T follicular helper cell (primary cell): ENCODE measurements at places on chromosomes 6 and 20.

DNA sequence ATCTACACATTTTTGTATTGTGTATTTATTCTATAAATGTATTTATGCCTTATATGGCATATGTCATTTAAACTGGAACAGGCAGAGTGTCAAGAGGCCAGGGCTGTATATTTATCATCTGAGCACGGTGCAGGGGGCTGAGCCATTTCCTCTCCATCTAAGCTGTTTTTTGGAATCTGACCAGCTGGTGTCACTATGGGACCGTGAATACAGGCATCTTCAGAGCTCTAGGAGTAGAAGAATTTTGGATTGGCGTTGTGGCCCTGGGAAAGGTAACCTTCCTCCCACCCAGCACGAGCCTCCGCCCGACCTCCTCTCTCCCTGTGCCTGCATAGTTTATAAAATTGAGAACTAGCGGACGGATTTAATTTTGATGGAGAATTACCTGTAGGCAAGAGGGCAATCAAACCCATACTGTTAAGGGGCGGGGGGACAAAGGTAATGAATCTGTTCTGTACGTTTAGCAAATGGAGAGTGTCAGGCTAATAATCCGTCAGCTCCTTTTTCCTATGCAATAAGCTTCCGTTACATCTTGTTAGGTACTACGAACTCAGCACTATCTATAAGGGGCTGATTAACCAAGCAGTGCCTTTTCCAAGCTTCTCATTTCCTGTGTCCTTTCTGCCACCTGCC, 29.0 kb upstream of the EEF1E1 start:
- DNase-seq: peak; percentile 3

DNA sequence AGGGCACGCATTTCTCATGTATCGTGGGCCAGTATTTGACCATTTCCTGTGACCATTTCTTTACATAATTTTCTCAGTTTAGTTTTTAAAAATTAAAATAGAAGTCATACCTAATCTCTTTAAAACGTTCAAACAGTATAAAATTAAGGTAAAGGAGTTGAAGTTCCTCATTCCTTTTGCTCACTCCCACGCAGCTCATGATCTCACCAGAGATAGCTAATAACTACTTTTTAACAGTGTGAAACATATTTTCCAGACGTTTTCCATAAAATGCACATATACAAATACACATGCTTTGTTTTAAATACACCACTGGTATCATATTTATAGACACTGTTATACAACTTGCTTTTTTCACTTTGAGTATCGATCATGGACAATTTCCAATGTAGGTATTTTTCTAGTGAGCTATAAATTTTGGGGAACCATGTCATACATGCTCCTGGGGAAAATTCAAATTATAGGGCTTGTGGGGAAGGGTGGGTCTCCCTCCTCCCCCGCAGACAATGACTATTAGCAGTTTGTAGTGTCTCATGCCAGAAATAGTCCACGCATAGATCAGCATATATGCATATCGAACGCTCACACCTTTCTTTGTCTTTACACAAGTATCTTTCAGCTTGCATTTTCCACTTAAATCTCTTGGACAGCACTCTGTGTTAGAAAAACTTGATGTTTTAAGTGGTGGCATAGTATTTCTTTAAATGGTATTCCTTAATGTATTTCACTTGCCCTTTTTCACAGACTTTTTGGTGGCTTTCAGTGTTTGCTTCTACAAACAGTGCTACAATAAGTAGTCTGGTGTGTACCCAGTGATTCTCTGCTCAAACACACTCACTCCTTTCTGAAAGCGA, 145.5 kb upstream of the ZNF217 start:
- DNase-seq: no peak

GRCh38 chr6:134431421-134431859, 113.5 kb upstream of the SGK1 start:
- DNase-seq: no peak

GRCh38 chr6:44780161-44780560, 392.7 kb downstream of the CDC5L start:
- no peak for DNase-seq

- DNase-seq: no peak
Observed at GRCh38 chr6:5507131-5507681, 245.9 kb downstream of the FARS2 start.

GRCh38 chr20:43514648-43514999, 7.1 kb downstream of the L3MBTL1 start:
- DNase-seq: no peak

GRCh38 chr6:92888316-92888715, 531.0 kb downstream of the EPHA7 start:
- DNase-seq: no peak

DNA sequence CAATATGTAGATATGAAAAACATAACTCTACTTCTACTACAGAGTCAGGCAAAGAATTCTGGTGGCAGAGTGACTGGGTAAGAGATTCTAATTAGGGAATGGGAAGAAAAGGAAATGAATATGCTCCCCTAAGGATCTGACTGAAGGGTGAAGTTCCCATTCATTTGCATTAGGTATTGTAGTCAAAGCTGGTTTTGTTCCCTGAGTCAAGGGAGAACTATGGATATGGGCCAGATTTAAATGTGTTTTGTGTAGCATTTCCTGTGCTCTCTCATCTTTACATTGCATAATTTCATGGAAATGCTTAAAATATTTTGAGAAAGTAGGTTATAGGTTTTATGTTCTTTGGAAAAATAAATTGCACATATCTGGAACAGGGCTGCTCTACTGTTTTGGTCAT, 299.7 kb downstream of the BTBD3 start:
- no peak for DNase-seq

GRCh38 chr20:23079016-23079351, 7.1 kb downstream of the CD93 start:
- no peak for DNase-seq

DNA sequence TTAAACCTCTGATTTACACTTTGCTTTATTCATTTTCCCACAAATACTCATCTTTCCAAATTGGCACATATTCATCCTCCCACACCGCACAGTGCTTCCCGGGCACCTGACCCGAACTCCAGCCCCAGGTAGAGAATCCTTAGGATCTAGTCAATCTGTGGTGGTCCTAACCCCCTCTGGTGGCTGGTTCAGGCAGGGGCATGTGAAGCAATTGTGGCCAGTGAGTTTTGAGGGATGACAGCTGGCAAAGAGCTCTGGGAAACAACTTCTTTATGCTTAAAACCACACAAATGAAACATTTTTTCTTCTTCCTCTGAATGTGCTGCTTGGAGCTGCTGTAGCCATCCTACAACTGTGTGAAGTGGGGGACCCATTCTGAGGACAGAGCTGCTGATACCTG, 54.7 kb downstream of the ELOVL5 start:
- no peak for DNase-seq

- no peak for DNase-seq
Observed at GRCh38 chr6:41074692-41075436, 2.1 kb downstream of the NFYA start.

GRCh38 chr6:88722686-88723085, 240.7 kb downstream of the RNGTT start:
- DNase-seq: no peak
